HuH-7 (cell line): ENCODE measurements at places on chromosomes 11 and 22.

GRCh38 chr11:69748637-69749036 is 26.5 kb downstream of the FGF4 start:
- no peak for DNase-seq

GRCh38 chr11:6271598-6271997 is 12.0 kb downstream of the CCKBR start:
- DNase-seq = no peak

GRCh38 chr11:106785913-106786650 is 232.2 kb downstream of the GUCY1A2 start:
- no peak for DNase-seq

DNA sequence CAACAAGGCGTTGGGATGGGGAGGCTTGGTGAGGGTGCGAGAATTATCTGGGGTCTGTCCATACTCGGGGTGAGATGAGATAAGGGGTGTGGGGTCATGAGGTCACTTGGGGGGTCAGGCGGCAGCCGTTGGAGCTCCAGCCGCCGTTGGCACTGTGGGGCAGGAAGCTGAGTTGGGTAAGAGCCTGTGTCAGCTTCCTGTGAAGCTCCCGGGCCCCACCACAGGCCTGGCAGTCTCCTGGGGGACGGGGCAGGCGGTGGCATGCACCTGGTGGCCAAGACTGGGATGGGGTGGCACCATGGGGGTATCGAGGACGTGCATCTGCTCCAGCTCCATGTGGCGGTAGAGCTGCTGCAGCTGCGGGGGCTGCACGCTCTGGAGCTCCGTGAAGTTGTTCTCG is 7.1 kb upstream of the MYBPC3 start:
- DNase-seq = no peak

DNA sequence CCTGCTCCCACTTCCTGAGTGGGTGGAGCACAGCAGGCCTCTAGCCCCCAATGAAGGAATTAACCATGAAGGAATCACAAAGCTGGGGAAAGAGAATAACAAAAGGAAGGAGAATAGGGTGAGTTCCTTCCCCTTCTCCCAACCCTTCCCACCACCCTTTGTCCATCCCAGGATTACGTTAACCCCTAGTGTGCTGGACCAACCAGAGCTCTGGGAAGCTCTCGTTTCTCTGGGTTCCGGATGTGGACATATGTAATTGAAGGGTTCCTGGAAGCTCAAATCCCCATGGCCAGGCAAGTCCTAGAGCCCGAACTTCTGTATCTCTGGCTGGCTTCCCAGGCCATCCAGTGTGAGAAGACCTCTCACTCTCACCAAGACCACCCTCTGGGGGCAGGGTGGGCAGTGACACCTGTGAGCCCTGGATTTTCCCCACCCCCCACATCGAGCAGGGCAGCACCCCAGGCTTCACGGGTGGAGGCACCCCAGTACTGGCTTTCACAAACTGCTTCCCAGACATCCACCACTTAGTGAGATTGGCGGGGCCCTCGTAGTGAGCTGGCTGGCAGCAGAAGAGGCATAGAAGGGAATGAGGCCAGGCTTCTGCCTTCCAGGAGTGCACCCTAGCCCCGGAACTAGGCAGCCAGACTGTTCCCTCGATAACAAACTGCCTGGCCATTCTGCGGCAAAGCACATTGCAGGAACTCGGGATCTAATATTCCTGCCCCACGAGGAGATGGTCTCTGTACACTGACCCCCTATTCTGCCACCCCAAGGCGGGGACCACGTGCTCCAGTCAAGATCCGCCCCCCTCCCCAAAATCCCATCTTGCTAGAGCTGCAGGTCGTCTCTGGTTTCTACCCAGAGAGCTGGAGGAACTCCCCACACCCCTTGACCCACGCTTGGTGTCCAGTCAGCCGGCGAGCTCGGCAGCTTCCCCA is 2.1 kb downstream of the NECTIN1 start:
- DNase-seq = no peak

DNA sequence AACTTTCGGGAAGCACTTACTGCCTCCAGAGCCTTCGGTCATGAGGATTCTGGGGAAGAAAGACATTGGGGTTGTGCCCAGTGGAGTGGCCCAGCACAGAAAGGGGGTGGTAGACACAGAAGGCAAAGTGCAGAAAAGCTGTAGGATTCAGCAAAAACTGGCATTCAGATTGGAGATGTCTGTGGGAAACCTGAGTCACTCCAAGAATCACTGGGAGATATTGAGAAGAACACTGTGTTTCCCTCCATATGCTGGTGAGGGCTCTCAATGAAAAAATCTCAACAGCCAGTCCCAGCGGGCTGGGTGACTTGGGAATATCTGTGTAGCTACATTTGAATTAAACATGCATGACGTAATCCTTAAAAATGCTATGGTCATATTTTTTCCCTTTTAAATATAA is 61.2 kb upstream of the RCN1 start:
- DNase-seq = no peak
